Neural progenitor cell (in vitro differentiated cells): ENCODE measurements at places on chromosomes 3 and 15.

- peak; percentile 72 for DNase-seq
Measured at GRCh38 chr3:132535575-132536441, 61.3 kb upstream of the ACKR4 start.

- peak; percentile 40 for DNase-seq
Measured at GRCh38 chr15:50828610-50829206, 63.2 kb upstream of the SPPL2A start.

GRCh38 chr15:28105793-28106192 lies 6.7 kb upstream of the OCA2 start:
- no peak for DNase-seq

DNA sequence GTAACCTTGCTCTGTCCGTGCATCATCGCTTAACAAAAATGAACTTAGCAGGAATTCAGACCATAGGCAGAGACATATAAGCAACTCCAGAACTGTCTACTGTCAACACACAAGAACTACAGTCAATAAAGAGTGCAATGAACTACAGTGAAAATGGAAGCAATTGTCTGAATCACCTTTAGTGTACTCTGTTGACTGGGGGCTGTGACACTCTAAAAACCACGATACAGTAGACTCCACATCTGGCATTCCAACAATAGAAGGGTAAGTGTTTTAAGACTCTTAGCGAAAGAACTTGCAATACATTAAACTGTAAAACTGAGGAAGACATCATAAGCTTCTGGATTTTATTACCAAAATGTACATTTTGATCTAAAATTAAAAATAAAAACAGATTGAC lies 347.3 kb downstream of the ZBTB20 start:
- DNase-seq, result no peak

DNA sequence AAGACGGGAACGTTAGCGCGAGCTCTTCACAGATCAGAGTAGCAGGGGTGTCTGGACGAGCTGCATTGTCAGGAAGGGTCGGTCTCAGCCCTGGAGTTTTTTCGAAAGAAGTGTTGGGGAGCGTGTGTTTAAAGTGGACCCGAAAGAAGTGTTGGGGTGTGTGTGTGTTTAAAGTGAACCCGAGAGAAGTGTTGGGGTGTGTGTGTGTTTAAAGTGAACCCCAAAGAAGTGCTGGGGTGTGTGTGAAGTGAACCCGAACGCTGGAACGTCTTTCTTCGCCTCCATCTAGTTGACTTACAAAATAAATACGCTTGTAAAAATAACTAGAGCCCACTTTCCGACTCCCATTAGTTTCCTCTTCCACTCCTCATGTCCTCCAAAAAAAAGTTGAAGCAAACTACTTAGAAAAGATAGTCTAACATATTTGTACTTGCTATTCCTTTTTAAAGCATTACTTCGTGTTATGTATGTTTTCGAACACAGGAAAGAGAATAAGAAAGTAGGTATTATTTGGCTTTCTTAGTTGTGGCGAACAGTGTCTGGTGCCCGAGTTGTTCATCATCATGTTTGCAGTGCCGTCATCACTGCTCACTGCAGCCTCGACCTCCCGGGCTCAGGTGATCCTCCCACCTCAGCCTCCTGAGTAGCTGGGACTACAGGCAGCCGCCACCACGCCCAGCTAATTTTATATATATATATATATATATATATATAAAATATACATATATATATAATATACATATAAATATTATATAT lies 1.0 kb downstream of the LRCH3 start:
- DNase-seq, result no peak

- DNase-seq, result no peak
Measured at GRCh38 chr3:190968616-190969015, 106.1 kb upstream of the GMNC start.

DNA sequence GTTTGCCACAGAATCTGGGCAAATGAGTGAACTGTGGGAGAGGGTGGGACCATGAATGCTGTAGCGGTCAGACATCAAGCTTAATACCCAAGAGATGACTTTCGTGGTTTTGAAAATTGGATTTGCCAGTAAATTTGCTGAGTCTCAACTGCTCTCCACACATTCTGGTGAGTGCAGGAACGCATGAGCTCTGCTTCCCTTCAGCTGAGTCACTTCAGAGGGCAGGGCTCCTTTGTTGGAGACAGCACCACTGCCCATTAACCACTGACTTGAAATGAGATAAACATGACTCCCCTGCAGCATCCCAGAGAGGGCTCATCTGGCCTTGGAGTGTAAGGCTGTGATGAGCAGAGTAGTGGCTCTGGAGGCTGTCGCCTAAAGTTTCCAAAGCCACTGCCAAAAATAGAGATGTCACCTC lies 22.6 kb downstream of the RARRES1 start:
- no peak for DNase-seq

DNA sequence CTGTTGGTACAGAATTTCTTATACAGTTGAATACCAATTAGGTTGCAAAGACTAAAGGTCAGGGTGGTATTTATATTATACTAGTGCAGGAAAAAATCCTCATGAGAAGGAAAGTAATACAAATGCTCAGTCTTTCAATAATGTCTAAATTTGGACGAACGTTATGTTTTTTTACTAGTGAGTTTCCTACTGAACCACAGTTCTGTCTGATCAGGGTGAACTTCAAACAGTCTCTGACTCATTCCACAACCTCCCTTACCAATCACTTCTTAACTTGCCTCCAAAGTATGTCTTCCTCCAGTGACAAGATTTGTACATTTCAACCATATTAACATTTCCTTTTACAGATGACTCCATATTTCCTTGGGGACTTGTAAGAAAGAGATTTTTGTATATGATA lies 3.4 kb downstream of the TMEM212 start:
- DNase-seq, result no peak

DNA sequence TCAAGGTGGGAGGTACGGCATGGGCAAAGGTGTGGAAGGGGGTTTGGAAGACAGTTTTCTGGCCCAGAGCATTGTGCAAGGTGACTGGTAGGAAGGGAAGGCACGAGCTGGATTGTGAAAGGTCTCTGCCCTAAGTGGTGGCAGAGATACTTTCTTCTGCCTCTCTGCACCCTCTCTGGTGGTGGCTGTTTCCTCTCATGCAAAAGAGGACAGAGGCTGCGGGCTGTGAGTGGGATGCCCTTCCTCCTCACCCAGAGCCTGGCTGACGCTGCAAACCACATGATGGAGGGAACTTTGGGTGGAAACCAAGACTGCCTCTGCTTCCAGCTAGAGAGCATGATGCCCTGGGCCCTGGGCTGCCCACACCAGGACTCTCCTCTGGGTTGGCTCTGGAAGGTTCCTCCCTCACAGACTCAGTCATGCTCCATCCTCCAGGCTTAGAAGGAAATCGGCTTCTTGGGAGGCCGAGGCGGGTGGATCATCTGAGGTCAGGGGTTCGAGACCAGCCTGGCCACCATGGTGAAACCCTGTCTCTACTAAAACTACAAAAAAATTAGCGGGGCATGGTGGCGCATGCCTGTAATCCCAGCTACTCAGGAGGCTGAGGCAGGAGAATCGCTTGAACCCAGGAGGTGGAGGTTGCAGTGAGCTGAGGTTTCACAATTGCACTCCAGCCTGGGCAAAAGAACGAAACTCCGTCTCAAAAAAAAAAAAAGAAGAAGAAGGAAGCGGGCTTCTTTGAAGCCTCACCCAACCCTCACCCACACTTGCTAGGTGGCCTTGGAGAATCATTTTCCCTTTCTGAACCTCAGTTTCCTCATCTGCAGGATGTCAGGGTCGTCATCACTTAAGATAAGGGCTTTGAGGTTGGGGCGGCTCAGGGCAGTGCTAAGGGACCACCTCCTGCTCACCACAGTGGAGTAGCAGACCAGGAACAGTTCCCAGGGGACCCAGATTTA lies 8.3 kb downstream of the PSTPIP1 start:
- DNase-seq, result no peak

DNA sequence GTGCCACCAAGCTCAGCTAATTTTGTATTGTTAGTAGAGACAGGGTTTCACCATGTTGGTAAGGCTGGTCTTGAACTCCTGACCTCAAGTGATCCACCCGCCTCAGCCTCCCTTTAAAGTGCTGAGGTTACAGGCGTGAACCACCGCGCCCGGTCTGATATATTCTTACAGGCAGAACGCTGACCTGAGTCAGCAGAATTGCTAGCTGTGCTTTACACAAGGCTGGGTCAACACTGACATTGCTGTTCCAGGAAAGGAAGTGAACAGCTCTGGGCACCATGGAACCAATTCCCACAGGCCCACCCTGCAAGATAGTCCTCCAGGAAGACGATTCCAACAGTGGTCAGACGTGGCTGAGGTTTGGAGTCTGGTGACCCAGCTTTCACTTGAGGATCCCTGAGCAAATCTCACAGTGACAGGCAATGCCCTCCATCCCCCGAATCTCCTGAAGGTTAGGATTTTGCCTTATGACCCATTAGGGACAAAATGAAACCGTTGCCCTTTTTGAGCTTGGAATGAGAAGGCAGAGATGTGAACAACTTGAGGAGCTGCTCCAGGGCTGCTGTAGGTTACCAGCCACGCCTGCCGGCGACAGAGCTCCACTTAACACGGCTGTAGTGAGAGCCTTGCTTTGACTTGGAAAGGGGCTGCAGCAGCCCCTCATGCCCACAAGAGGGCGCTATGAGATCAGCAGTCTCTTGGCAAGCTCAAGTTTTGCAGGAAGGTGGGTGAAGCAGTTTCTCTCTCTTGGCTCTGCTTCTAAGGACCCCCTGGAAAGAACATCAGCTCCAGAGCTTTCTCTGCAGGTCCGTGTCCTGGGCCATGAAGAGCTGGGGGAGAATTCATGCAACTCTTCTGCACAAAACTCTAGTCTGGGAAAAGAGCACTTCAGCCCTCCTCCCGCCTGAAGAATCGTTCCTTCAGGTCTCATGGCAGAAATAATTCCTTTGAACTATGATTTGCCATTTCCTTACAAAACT lies 74.1 kb downstream of the SENP2 start:
- DNase-seq, result peak; percentile 85

DNA sequence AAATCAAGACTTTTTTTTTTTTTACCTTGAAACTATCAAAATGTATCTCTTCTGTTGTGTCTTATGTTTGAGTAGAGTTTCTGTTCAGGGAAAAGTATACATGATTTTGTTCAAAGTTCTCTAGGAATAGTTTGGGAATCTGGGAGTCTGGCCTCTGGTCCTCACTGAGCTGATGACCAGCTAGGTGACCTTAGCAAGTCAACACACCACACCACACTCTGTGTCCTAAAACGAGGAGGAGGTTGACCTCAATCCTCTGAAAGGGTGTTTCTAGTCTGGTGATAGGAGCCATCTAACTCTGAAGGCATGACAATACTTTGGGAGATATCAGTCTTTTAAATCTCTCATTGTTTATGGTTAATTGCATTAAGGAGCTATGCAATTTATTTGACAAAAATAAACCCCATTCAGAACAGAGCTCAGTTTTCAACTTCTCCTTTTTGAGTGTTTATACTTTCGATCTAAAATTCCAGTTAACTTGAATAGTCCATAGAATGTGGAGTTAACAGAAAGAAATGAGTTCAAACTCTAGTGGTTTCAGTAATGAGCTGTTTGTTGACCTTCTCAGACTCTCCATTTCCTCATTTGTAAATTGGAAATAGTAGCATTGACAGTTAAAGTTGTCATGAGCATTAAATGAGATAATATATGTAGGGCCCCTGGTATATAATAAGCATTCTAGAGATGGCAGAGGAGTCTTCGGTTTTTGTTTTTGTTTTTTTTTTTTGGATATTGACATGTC lies 112.2 kb upstream of the LRRN1 start:
- no peak for DNase-seq

GRCh38 chr3:98525494-98525893 lies 2.8 kb upstream of the CLDND1 start:
- DNase-seq, result no peak

GRCh38 chr3:169245631-169246030 lies 417.9 kb downstream of the MECOM start:
- no peak for DNase-seq

- DNase-seq, result no peak
Measured at GRCh38 chr3:19190602-19191001, 42.3 kb downstream of the KCNH8 start.

- DNase-seq, result no peak
Measured at GRCh38 chr3:149626671-149627070, 31.2 kb downstream of the WWTR1 start.

GRCh38 chr3:48656841-48657281 lies 5.8 kb downstream of the CELSR3 start:
- no peak for DNase-seq

DNA sequence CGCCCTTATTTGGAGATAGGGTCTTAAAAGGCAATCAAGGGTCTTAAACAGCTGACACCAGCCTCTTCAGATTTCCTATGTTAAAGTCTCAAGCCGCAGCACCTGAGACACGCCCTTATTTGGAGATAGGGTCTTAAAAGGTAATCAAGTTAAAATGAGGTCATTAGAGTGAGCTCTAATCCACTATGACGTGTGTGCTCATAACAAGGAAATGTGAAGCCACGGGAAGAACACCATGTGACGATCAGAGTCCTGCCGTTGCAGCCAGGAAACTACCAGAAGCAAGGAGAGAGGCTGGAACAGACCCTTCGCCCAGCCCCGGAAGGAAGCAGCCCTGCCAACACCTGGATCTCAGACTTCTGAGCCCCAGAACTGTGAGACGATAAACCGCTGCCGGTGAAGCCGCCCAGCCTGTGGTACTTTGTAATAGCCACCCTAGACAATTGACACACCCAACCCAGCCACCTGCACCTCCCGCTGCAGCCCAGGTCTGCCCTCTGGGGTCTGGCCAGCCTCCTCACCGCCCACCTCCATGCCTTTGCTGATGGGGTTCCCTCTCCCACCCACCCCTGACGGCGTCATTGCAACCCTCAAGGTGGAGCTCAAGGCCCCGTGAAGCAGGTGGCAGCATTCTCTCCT lies 137.9 kb downstream of the MEGF11 start:
- DNase-seq, result no peak

GRCh38 chr15:82132742-82133141 lies 86.9 kb upstream of the MEX3B start:
- no peak for DNase-seq

DNA sequence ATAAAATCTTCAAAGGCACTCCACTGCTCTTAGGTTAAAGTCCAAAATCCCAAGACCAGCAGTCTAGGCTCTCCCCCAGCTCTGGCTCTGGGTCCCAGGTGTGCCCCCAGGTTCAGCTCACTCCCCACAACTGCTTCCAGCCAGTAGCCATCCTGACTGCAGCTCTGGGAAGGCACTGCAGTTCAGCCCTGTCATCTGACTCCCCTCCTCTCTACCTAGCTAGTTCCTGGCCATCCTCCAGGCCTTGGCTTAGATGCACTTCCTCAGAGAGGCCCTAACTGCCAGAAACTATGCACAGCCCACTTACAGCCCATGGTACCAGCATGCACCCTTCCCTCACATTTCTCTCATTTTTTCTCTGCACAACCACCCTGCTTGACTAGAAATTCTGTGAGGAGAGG lies 25.5 kb downstream of the TBC1D2B start:
- DNase-seq, result no peak

- DNase-seq, result no peak
Measured at GRCh38 chr3:176935194-176935888, 261.9 kb downstream of the TBL1XR1 start.
